ENCODE measurements at places on chromosomes 11 and 22. TPM values are rescaled to one million over a fixed set of nuclear protein-coding genes. Genes with fewer than 3 reads are reported as not detected.
A peak's percentile ranks its signal among the peaks of the same experiment; 100 is the strongest.

DNA sequence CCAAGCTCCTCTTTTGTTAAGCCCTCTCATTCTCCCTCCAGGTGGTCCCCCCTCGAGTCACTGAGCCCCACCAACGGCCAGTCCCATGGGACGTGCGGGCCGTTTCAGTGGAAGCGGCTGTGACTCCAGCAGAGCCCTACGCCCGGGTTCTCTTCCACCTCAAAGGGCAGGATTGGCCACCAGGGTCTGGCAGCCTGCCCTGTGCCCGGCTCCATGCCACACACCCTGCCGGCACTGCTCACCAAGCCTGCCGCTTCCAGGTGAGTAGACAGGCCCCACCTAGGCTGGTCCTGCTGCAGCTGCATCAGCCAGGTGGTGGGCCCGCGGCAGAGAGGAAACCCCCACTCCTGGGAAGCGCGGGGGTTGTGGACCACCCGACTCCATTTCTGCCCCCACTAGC, 3.3 kb downstream of the TMEM132A start:
- no peak for DNase-seq

GRCh38 chr11:74135127-74135840, 35.5 kb downstream of the C2CD3 start:
- DNase-seq = no peak

- DNase-seq = no peak
Observed at GRCh38 chr11:86610559-86611341, 61.7 kb downstream of the ME3 start.

INS gene
- 0.76 TPM for total RNA-seq

- no peak for DNase-seq
Observed at GRCh38 chr11:62542111-62542745, 4.4 kb downstream of the AHNAK start.

DNA sequence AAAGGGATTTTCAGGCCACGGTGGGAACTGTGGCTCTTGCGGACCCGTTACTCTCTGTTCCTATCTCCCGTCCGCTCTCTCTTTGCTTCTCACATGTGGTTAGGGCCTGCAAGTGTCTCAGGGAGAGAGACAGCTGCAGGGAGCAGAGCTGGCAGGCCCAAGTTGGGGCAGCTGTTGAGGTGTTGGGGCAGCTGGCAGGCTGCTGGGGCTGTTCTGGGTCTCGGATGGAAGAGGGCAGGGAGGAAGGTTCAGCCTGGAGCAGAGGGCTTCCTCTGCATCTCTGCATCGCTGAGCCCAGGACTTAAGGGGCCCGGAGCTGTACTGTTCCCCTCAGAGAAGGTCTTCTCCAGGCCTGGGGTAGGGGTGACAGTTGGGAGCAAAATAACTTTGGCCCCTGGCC, 2.6 kb upstream of the CNIH2 start:
- DNase-seq = no peak

- DNase-seq = peak; percentile 17
Observed at GRCh38 chr11:17753153-17753552, 18.6 kb downstream of the KCNC1 start.

TBX1 gene
- 1.3 TPM for total RNA-seq

GRCh38 chr11:68352591-68352990, 40.2 kb downstream of the LRP5 start:
- DNase-seq = no peak

TAGLN gene
- 139 TPM for total RNA-seq

OR51T1 gene
- not detected for total RNA-seq

- peak; percentile 53 for DNase-seq
Observed at GRCh38 chr11:120985718-120986569, 38.0 kb upstream of the TBCEL start.

FAM227A gene
- 0.59 TPM for total RNA-seq

- no peak for DNase-seq
Observed at GRCh38 chr11:34915136-34916014, 804 bp downstream of the APIP start.

- no peak for DNase-seq
Observed at GRCh38 chr11:112315057-112315720, 54.5 kb upstream of the PLET1 start.

CRACR2B gene
- total RNA-seq = 19.8 TPM

- DNase-seq = no peak
Observed at GRCh38 chr11:30349885-30350284, 27.0 kb downstream of the ARL14EP start.

- no peak for DNase-seq
Observed at GRCh38 chr11:65448074-65448417, 25.4 kb downstream of the NEAT1 start.

DNA sequence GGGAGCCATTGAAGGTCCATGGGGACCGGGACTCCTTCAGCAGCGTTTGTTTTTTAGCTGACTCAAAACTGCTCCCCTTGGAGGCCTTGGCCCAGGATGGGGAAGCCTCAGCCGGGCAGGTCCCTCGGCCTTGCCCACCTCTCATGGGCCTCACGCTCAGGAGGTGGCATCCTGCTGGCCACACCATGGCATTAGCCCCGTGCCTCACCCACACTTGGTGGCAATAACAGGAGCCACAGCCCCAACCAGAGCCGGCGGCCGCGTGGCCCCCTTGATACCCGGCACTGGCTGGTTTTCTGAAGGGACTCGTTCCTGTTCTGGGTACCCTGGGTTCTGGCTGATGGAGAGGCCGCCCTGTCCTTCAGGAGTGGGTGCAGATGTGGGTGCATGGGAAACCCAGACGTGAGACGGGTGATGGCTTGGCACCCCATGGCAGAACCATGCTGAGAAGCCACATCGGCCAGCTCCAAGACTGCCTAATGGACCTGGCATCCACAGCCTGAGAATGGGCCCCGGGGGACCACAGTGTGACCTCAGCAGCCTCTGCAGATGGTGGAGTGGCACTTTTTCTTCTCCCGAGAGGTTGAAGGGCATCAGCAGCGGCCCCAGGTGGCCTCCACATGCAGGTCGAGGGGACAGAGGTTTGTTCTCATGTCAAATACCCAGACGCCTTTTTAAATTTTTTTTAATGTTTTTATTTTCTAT, 49.8 kb upstream of the PPARA start:
- no peak for DNase-seq

OR5T2 gene
- total RNA-seq = not detected

DNA sequence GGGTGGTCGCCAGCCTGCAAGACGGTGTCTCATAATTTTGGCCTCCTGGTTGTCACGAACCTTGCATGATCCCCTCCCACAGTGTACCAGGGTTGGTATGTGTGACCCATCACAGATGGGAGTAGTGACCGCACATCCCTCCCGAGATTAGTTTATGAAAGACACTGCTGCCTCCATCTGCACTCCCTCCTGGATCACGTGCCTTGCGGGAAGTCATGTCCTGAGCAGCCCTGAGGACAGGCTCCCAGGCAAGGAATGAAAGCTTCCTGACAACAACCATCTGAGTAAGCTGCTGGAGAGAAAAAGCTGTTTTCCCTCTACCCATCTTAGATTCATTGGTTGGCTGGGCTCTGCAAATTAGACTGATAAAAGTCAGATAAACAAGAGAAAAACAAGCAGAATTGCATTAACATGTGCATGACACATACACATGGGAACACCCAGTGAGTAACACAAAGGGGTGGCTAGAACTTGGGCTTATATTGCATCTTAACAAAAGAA, 14.4 kb upstream of the PAMR1 start:
- peak; percentile 46 for DNase-seq

DNA sequence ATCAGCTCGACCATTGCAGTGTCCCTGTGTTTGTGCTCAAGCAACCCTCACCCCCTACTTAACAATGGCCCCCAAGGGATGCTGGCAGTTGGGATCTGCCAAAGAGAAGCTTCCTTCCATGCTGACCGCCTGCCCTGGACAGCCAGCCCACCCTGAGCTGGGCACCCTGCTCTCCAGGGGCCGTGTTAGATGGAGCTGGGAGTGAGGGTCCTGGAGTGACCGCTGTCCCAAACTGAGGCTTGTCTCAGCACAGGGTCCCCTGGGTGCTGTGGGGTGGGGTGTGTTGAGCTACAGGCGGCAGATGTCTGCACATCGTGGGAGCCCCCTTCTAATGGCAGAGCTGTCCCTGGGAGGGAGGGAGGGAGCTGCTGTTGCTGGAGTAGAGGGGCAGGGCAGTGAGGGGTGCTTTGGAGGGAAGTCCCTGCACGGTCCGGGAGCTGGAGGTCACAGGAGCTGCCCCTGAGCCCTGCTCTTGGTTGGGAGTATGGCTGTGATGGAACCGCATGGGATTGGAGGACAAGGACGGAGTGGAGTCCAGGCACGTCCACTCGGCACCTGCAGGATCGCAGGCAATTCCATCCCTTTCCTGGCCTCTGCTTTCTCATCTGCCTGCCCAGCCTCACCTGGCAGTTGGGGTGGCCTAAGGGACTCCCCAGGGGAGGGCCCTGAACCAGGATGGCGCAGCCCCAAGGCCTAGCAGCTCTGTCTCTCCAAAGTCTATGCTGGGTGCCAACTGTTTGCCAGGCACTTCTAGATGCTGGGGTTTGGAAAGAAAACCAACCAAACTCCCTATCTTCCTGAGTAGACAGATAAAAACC, 126.3 kb downstream of the ARHGAP8 start:
- no peak for DNase-seq

GRCh38 chr11:73201249-73201648, 16.8 kb upstream of the P2RY2 start:
- DNase-seq = no peak

DNA sequence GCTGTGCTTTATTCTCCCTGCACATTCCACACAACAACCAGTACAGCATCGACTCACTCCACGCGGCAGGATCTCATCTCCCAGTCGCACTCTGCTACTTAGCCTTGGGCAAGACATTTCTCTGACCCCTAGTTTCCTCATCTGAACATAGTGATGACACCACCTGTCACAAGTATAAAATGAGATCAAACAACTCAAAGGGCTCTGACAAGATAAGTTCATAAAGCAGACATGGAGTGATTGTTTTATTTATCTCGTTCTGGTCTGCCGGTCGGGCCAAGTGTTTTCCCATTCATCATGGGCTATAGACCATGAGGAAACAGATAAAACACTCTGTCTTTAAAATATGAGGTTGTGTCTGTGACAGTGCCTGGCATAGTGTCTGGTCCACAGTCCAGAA, 35.0 kb downstream of the DSCAML1 start:
- no peak for DNase-seq

- DNase-seq = no peak
Observed at GRCh38 chr11:129023968-129024676, 81.5 kb upstream of the TP53AIP1 start.

DNA sequence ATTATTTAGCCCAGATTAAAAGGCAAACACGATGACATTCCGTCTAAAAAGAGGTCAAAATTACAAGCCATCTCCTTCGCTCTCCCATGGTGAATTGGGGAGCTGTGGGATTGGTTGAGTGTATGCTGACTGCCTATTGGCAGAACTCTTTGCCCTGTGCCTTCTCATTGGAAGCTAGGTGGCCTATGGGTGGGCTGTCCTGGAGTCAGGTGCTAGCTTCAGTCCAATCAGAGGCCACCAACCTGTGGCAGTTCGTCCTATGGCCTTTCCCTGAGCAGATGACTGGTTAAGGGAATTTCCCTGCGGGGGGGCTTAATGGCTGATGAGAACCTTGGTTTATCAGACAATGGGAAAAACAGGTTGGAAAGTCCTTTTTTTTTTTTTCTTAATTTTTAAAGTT, 3.2 kb upstream of the MTMR3 start:
- no peak for DNase-seq

GRCh38 chr22:43826142-43827002, 14.3 kb upstream of the EFCAB6 start:
- no peak for DNase-seq

CCDC116 gene
- not detected for total RNA-seq

- no peak for DNase-seq
Observed at GRCh38 chr11:35121326-35121865, 17.6 kb upstream of the CD44 start.

DNA sequence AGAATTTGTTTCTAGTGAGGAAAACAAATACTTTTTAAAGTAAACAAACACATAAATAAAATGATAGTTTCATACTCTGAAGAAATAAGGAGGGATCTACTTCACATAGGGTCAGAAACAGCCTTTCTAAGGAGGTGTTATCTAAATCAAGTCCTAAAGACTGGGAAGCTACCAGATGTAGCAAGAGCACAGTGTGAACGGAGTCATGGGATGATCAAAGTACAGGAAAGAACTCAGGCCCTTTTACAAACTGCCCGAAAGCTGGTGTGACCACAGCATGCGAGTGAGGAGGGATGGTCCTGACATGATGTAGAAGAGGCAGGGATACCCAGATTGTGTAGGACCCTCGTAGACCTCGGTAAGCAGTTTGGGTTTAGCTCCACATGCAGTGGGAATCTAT, 102.8 kb downstream of the ARHGAP32 start:
- no peak for DNase-seq
